Activated CD8-positive, alpha-beta T cell treated with anti-CD3 and anti-CD28 coated beads for 36 hours (primary cell): ENCODE measurements at places on chromosomes 16 and 17.

- DNase-seq = no peak
These were observed 162.9 kb downstream of the SEC14L1 start for GRCh38 chr17:77303620-77304019.

- peak; percentile 54 for DNase-seq
These were observed 4.4 kb downstream of the TMEM204 start for GRCh38 chr16:1537763-1538289.

DNA sequence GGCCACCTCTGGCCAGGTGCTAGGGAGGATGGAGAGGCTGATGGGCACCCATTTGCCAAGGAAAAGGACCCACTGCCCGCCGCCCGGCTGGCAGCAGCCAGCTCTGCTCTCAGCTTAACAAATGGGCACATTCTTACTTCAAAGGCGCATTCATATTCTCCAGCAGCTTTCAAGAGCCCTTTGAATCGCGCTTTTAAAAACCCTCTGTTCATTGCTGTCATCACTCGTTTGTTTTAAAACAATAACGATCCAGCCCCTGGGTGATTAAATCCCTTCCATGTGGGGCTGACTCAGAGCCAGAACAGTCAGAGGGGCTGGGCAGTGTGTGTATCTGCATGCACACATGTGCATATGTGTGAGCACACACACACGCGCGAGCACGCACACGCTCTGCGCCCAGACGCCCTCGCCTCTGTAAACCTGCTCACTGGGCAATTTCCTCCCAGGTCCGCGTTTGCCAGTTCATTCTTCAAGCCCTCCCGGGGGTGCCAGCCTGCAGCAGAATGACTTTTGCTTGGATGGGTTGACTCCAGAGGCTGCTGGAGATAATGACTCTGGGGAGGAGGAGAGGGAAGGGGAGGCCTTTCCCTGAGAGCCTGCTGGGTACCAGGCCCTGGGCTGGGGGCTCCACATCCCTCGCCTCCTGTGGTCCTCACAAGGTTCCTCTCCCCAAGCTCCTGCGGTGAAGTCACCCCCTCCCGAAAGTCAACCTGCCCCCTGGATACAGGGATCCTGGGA lies 133.1 kb downstream of the SDK2 start:
- no peak for DNase-seq

DNA sequence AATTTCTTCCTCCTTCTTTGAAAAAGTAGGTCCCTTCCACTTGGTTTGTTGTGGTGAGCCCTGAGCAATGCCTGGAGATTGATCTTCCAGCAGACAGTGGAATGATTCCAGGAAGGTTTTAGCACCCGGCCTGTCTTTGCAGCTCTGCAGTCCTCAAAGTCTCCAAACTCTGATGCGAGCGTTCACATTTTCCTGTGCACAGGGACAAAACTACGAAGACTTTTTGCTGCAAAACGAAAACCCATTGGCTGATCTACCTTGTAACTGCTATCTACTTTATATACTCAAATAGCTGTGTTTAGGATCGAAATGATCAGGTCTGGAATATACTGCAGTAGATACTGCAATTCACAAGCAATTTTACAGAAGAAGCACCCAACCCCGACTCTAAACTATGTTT lies 21.7 kb downstream of the G6PC1 start:
- DNase-seq = no peak

DNA sequence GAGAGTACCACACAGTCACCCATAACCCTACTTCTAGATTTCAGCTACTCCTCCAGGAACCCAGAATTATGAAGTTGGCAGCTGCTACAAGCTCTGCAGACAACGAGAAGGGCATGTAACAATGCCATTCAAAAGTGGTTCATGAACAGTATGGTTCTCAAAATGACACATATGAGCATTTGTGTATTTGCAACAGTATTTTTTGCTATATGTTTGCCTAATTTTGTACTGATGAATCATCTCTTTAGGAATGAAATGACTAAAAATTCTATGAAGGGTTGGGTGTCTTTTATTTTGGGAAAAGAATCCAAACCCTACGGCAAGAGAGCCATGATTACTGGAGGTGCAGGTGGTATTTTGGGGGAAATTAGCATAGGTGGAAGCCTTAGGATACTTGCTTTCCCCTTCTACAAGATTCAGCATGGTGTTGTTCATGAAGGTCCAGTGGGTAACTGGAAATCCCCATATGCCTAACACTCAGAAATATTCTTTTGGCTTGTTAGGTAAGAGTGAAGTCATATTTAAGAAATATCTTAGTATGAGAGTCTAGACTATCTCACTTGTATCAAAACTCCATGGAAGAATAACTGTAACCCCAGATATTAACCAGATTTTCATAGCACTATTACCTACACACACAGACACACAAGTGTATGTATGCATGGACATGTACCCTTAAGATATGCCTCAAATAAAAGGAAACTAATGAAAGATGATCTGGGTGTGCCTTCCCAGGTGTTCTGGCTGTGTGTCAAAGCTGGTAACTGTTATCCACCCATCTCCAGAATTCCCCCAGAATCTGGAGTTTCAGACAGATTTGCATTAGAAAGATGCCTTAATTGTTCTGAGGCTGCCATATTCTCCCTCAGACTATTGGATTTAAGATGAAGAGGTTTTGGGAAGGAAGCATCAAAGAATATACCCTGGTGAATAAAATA lies 688.2 kb upstream of the SOX9 start:
- DNase-seq = no peak

DNA sequence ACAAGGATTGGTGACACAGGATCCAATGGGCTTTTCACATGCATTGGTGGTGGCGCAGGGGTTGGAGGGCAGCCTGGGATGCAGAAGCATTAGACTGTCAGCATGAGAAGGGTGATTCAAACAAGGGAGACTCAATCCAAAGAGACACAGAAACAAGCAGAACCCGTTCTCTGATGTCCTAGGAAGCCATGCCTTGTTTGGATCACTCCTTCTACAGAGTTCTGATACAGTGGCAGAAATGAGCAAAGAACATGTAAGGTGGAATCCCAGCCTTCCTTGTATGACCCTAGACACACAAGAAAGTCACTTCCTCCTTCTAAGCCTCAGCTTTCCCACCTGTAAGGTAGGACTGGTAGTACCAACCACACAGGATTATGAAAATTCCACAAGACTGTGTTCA lies 5.7 kb downstream of the KRT33B start:
- no peak for DNase-seq

DNA sequence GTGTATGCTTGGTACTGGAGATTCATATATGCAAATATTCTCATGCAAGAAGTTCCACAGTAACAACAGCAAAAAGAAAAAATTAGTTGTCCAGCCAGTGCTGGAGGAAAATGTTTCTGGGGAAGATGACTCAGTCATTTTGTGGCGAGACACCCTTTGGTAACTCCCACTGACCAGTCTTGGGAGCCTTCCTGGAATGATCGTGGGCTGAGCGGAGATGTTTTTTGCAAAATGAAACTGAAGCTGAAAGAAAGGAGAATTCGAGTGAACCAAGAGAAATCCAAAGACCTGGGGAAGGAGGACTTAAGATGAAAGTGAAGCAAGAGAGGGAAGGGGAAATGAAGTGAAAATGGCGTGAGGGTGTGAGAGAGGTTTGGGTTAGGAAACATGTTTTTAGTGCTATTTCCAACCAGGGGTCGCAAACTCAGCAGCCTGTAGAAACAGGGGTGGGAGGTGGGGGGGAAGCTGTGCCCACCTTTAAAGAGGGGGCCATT lies 5.2 kb downstream of the ITPRIPL2 start:
- peak; percentile 56 for DNase-seq

- DNase-seq = peak; percentile 64
These were observed at the start of gene HLF for GRCh38 chr17:55264645-55265298. HLF (plus strand) TSS chr17:55264960; CDS start chr17:55265485, 525 bp downstream.

DNA sequence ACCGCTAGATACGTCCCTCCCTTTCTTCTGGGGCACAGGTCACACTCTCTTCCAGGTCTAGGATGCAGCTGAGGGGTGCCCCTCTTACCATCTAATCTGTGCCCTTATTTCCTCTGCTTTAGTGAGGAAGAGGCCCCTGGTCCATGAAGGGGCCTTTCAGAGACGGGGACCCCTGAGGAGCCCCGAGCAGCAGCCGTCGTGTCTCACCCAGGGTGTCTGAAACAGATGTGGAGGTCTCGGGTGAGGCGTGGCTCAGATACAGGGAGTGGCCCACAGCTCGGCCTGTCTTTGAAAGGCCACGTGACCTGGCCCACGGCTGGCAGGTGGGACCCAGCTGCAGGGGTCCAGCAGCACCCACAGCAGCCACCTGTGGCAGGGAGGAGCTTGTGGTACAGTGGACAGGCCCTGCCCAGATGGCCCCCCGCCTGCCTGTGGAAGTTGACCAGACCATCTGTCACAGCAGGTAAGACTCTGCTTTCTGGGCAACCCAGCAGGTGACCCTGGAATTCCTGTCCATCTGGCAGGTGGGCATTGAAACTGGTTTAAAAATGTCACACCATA lies 15.6 kb downstream of the SCGB1C2 start:
- no peak for DNase-seq

GRCh38 chr16:73275024-73275423 lies 227.1 kb upstream of the ZFHX3 start:
- DNase-seq = no peak

DNA sequence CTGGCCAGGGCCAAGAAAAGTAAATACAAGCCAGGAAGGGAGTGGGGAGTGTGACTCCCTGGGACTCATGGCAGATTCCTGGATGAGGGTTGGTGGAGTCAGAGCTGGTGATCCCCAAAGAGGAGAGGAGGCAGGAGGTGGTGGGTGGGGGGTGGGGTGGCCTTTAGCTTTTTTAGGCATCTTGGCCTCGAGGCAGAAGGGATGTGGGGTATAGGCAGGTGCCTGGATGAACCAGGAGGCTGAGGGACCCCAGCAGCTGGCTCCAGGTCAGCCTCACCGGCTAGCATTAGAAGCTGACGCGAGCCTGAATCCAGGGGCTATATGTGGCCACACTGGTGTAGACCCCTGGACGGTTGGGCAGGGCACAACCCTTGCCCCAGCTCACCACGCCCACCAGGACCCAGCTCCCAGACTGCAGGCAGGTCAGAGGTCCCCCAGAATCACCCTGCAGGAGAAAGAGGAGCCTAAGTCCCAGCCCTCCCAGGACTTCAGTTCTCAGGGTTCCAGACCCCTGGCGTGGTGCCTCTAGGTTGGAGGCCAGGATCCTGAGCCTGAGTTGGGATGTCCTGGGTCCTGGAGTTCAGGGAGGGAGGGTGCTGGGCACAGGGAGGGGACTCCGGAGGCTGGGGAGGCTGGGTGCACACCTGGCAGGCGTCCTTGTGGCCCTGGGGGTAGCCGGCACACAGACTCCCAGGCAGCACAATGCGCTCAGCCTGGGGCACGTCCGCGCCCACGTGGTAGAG lies 2.8 kb downstream of the PRSS33 start:
- DNase-seq = no peak

- DNase-seq = no peak
These were observed 2.3 kb downstream of the CTDNEP1 start for GRCh38 chr17:7249214-7249613.

GRCh38 chr17:76560036-76560876 lies 20.4 kb downstream of the PRCD start:
- no peak for DNase-seq

- no peak for DNase-seq
These were observed 3.6 kb upstream of the XAF1 start for GRCh38 chr17:6752068-6752909.

DNA sequence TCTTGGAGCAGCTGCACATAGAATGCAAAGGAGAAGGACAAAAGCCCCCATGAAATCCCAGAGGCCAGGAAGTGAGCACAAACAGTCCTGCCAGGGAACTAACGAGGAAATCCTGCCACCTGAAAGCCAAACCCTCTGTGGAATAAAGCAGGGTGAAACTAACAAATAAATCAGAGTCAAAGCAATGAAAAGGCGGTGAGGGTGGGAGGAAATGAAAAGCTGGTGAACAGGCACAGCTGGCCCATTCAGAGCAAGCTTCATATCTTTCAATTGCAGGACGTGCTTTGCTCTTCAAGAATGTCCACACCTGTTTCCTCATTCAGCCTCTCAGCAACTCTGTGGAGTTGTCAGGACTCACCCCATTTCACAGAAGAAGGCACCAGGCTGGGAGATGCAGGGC lies 108.1 kb downstream of the ABCC12 start:
- DNase-seq = no peak

DNA sequence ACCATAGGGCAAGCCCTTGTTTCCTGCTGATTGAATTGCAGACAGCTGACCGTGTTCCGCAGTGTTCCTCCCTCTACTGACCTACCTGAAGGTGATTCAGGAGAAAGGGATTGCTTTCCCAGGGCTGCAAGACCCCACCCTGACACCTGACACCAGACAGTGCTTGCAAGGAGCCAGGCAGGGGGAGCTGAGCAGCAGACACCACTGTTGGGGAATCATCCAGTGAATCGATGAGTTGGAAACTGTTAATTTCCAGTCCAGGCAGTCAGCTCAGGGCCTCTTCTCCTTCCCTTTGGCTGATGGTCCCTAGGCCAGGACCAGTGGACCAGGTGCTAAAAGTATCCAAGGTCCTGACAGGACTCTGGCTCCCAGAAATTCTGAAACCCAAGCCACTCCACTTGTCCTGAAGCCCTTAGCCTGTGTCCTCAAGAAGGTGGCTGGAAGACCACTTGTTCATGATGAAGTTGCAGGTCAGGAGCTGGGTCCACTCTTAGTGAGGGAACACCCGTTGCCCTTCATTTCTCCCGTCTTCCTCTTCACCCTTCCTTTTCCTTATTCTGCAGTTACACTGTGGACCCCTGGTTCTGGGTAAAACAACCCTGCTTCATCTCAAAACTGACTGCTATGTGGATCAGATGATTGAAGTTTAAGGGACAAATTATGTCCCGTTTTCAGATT lies 9.5 kb upstream of the UNK start:
- DNase-seq = peak; percentile 41

DNA sequence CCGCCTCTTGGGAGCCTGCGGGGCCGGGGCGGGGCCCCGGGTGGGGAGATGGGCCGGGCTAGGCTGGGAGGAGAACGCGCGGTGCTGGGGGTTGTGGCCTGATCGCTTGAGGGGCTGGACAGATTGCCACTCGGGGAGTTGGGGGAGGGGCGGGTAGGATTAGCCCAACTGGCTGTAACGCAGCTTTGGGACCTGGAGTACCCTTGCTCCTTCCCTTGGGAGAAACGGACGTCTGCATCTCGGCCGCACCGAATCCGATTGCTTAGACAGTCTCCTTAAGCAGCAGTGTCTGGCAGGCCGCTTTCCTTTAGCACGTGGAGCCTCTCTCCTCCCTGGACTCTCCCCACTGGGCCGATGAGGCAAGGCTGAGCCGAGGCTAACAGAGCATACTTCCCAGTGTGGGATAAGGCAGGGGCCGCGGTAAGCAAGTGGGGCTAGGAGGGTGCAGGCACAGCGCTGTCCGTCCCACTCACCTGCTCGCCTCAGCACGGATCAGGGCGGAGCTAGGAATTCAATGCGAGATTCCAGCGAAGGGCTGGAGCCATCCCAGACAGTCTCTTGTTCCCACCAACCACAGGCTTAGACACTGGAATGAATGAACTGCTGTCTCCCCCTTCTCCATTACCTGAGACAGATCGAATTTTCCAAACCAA lies 540 bp upstream of the ACLY start:
- DNase-seq = no peak

DNA sequence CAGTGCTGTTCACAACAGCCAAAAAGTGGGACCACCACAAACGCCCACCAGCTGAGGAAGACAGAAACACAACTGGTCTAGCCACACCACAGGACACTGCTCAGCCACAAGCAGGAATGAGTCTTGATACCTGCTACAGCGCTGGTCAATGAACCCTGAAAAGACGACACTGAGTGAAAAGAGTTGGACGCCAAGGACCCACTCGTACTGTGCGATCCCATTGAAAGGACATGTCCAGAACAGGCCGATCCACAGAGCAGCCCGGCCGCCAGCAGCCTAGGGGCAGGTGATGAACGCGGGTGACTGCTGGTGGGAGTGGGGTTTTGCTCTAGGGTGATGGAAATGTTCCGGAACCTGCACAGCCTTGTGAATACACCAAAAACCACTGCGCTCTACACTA lies 10.6 kb upstream of the SLC38A8 start:
- DNase-seq = no peak
